ENCODE measurements at places on chromosomes 1 and 21. TPM values are rescaled to one million over a fixed set of nuclear protein-coding genes. Genes with fewer than 3 reads are reported as not detected.

DNA sequence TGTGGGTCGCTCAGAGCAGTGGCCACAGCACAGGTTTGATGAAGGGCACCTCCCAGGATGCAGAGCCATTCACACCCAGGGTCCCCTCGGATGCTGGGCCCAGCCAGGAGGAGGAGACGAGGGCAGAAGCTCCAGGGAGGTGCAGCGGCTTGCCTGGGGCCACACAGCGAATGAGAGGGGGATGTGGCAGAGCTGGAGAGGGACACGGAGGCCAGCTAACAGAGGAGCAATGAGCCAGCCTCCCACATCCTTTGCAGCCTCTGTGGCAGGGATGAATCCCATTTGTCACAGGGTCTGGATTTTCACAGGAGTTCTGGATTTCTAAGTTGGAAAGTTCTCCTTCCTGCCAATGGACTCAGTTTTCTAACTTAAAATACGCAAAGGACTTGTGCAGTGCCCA lies 35.9 kb downstream of the CHD5 start:
- no peak overlapping the region for H3K4me3 ChIP-seq
- H3K27ac ChIP-seq: no peak overlapping the region
- peaks cover 8% of the 10 kb centered on the region for H3K4me1 ChIP-seq
- H3K27me3 ChIP-seq: no peaks in the 10 kb centered on the region
- H3K36me3 ChIP-seq: no peaks in the 10 kb centered on the region

DNA sequence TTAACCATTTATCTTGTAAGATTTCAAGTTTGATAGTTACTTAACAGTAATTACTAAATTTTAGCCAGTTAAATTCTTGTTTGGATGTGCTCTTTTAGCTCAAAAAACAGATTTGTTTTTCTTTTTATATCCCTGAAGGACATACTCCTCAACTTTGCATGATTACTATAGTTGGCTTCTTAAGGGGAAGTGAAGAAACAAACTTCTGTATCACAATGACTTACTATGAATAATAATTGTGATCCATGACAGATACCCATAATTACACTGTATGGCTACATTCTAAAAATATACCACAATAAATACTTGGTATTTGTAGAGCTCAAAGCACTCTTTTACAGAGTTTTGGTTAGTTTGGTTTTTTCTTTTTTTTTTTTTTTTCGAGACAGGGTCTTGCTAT lies 55.8 kb downstream of the IARS2 start:
- H3K27ac ChIP-seq: no peak overlapping the region
- H3K4me3 ChIP-seq: no peak overlapping the region
- H3K4me1 ChIP-seq: no peaks in the 10 kb centered on the region
- DNase-seq: no peak

DNA sequence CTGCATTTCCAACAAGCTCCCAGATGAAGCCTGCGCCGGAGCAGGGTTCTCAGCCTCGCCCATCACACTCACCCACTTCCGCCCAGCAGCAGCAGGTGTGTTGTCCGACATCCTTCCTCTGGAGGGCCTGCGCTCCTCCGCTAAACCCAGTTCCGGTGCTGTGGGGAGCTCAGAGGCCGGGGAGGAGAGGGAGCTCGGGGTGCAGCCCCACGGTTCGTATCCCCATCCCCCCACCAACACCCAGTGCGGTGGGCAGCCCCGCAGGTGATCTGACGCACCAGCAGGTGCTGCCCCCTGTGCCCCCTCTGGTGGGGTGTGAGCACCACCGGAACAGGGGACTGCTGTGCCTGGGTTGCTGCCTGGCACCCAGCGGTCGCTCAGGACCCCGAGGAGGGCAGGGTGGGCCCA lies 3.4 kb upstream of the PEX10 start:
- no peaks in the 10 kb centered on the region for H3K36me3 ChIP-seq
- no peak for DNase-seq
- H3K27me3 ChIP-seq: peaks cover 5% of the 10 kb centered on the region
- H3K27ac ChIP-seq: no peak overlapping the region
- H3K4me3 ChIP-seq: no peak overlapping the region

DNA sequence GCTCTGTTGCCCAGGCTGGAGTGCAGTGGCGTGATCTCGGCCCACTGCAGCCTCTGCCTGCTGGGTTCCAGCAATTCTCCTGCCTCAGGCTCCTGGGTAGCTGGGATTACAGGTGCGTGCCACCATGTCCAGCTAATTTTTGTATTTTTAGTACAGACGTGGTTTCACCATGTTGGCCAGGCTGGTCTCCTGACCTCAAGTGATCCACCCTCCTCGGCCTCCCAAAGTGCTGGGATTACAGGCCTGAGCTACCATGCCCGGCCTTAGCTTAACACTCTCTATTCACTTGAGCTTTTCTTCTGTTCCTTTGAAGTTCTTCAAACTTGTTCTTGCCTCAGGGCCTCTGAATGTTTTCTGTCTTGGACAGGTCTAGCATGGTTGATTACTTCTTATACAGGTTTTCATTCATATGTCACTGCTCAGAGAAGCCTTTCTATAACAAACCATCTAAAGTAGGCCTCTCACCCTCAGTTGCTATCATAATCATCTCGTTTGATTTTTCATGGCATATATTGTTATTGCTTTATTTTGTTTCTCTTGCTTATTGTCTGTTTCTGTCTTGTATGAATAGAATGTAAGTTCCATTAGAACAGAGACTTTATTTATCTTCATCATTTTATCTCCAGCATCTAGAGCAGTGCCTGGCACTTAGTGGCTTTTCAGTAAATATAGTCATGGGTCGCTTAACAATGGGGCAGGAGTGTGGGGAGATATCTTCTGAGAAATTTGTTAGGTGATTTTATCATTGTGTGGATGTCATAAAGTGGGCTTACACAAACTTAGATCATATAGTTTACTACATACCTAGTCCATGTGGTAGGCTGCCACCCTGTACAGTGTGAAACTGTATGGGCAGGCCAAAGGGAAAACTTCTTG lies 12.1 kb downstream of the OSBPL9 start:
- H3K27ac ChIP-seq: peak overlapping the region; percentile 17
- H3K4me3 ChIP-seq: no peak overlapping the region
- DNase-seq: no peak
- H3K36me3 ChIP-seq: peaks cover 24% of the 10 kb centered on the region
- peaks cover 21% of the 10 kb centered on the region for H3K4me1 ChIP-seq
- no peaks in the 10 kb centered on the region for H3K27me3 ChIP-seq

GRCh38 chr21:24147674-24148073 lies 1459.6 kb downstream of the MRPL39 start:
- no peaks in the 10 kb centered on the region for H3K36me3 ChIP-seq
- H3K4me1 ChIP-seq: no peaks in the 10 kb centered on the region
- no peak for DNase-seq
- H3K4me3 ChIP-seq: no peak overlapping the region
- no peak overlapping the region for H3K27ac ChIP-seq
- no peaks in the 10 kb centered on the region for H3K27me3 ChIP-seq

DNA sequence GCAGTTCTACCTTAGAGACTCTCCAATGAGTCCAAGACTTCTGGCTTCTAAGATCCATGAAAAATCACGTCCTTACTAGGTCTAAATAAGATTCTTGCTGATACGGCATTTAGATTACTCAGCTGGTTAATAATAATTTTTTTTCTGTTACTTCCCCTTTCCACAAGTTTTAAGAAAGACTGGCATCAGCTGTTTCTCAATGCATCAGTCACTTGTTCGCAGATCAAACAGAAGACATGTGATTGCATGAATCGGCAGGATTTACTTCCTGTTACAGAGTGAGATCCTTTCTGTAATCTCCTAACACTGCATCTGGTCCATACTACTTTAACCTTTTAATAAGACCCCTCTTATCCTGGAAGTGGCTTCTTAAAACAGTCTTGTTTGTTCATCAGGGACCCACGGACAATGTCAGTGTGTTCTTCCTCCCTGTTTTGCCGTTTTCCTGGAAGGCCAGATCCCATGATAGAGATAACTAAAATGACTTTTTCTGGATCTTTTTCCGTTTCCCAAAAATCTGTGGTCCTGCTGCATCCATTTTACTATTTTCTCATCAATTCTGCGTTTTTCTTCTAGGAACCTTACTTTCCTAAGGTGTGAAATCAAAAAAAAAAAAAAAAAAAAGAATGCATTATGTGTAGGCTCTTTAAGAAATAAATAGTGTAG lies 6.1 kb downstream of the NPL start:
- H3K27me3 ChIP-seq: no peaks in the 10 kb centered on the region
- peaks cover 6% of the 10 kb centered on the region for H3K4me1 ChIP-seq
- no peaks in the 10 kb centered on the region for H3K36me3 ChIP-seq
- DNase-seq: peak; percentile 43
- no peak overlapping the region for H3K4me3 ChIP-seq

DNA sequence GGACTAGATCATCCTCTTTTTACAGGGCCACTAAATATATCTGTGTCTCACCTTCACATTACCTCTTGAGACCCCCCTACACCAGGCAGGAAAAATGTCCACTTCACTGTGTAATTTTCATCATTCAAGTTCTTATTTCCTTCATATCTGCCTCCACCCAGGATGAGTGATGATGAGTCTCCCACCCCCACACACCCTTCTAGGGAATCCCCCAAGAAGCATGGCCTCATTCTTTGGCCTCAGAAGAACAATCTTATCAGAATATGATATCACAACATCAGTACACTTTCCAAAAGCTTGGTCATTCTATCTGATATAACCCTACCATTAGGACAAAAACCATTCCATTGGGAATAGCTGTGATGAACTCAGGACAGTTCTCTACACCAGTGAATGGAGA lies 170.3 kb upstream of the DUSP10 start:
- no peak overlapping the region for H3K27ac ChIP-seq
- no peak overlapping the region for H3K4me3 ChIP-seq
- no peaks in the 10 kb centered on the region for H3K27me3 ChIP-seq

DNA sequence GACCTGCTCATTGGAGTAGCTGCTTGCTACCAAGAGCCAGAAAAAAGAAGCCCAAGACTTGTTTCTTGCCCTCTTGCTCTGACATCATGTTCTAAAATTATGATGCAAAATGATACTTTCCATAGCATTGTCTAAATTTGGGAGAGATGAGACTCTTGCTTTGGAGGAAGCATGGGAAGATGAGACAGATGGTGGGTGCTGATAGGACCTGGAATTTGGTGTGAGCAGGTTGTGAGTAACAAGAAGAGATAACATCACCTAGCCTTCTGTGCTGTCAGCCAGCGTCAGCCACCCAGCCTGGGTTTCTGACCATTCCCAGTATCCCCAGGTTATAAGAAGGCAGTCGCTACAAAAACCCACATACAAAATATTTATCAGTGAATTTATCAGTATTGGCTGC lies 67.1 kb upstream of the GCLM start:
- DNase-seq: no peak
- H3K36me3 ChIP-seq: no peaks in the 10 kb centered on the region
- peaks cover 15% of the 10 kb centered on the region for H3K4me1 ChIP-seq
- no peak overlapping the region for H3K27ac ChIP-seq
- H3K27me3 ChIP-seq: no peaks in the 10 kb centered on the region

DNA sequence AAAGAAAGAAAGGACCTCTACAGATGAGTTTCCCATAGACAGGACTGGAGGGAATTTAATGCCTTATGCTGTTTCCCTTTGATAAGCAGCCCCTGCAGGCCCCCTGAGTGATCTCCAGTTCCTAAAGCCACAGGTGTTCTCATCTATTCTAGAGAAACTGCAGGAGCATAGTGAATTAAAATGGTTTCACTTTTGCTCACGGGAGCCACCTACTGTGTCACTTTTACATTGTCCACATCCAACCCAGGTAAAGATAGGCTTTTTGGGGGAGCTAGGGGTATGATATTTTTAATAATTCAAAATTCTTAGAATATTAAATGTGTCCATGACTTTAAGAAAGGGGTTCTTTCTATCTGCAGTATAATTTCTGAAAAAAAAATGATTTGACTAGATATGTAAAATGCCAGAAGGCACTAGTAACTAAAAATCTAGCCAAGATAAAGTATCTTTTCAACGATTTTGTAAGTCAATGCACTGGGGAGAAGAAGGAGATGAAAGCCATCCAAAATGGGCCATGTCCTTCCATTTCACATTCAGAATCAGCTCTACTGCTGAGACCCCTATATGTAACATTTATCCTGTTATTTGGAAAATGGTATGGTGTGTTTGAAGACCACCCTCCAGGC lies 267.3 kb upstream of the DUSP10 start:
- H3K27me3 ChIP-seq: no peaks in the 10 kb centered on the region
- no peaks in the 10 kb centered on the region for H3K36me3 ChIP-seq
- no peak overlapping the region for H3K4me3 ChIP-seq
- peak; percentile 19 for DNase-seq
- H3K27ac ChIP-seq: no peak overlapping the region

GRCh38 chr1:54337928-54338327 lies 68.3 kb downstream of the SSBP3 start:
- H3K4me1 ChIP-seq: no peaks in the 10 kb centered on the region
- H3K4me3 ChIP-seq: no peak overlapping the region
- no peaks in the 10 kb centered on the region for H3K27me3 ChIP-seq
- no peaks in the 10 kb centered on the region for H3K36me3 ChIP-seq
- H3K27ac ChIP-seq: no peak overlapping the region

DNA sequence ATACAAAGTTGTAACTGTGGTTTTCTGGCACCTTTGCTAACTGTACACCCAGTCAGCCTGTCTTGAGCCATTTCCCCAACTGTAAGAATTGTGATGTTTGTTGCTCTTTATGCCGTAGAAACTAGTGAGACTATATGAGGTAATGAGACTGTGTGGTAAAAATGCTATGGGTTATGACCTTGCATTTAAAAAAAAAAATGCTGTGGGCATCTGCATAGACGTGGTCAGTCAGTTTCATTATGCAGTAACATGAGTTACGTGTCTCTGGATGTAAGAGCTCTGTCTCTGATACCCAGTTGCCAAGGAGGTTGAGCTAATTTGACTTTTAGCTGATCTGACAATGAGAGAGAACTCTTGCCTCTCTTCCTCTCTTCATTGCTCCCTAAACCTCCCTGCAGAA lies 80.6 kb upstream of the LAMC2 start:
- no peak for DNase-seq
- H3K27me3 ChIP-seq: no peaks in the 10 kb centered on the region
- peaks cover 12% of the 10 kb centered on the region for H3K36me3 ChIP-seq

Gene GBP6
- 2.2 TPM for total RNA-seq

- DNase-seq: peak; percentile 52
- no peaks in the 10 kb centered on the region for H3K27me3 ChIP-seq
- H3K4me3 ChIP-seq: no peak overlapping the region
- peak overlapping the region; percentile 31 for H3K27ac ChIP-seq
Measured at GRCh38 chr1:32933742-32934322, 30.8 kb downstream of the RNF19B start.

Gene SLC1A7
- total RNA-seq: not detected

GRCh38 chr1:194289569-194290266 lies 1103.3 kb upstream of the B3GALT2 start:
- H3K4me3 ChIP-seq: no peak overlapping the region
- H3K27ac ChIP-seq: no peak overlapping the region
- no peaks in the 10 kb centered on the region for H3K4me1 ChIP-seq
- no peak for DNase-seq
- H3K36me3 ChIP-seq: no peaks in the 10 kb centered on the region

Gene KIF2C
- 119 TPM for total RNA-seq

DNA sequence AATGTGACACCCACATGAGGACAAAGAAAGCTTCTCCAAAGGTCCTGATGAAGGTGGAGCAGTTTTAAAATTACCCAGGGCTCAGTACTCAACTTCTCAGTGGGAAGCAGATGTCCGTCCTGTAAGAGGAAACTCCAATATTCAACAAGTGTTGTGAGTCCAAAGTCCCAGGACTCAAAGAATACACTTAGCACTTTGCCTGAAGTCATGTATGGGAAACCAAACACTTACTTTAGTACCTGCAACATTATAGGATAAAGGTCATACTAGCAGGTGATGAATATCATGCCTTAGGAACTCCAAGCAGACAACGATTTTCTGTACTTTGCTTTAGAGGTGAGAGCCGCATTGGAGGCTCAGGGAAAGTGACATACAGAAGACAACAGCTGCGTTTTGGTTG lies 37.2 kb upstream of the ST6GALNAC3 start:
- no peaks in the 10 kb centered on the region for H3K4me1 ChIP-seq
- no peaks in the 10 kb centered on the region for H3K36me3 ChIP-seq
- H3K4me3 ChIP-seq: no peak overlapping the region
- 0 out of 2 replicates have a peak, but pooled peaks cover 3% of the 10 kb centered on the region for H3K27me3 ChIP-seq
- H3K27ac ChIP-seq: no peak overlapping the region

Measured in PC-9 (cell line).